Fibroblast of villous mesenchyme (primary cell): ENCODE measurements at places on chromosomes 2 and 18. TPM values are rescaled to one million over a fixed set of nuclear protein-coding genes. Genes with fewer than 3 reads are reported as not detected.

The DTNB gene
- 4.8 and 5.2 TPM in 2 replicates for total RNA-seq

The IRS1 gene
- total RNA-seq, result 33.2 and 33.8 TPM in 2 replicates

DNA sequence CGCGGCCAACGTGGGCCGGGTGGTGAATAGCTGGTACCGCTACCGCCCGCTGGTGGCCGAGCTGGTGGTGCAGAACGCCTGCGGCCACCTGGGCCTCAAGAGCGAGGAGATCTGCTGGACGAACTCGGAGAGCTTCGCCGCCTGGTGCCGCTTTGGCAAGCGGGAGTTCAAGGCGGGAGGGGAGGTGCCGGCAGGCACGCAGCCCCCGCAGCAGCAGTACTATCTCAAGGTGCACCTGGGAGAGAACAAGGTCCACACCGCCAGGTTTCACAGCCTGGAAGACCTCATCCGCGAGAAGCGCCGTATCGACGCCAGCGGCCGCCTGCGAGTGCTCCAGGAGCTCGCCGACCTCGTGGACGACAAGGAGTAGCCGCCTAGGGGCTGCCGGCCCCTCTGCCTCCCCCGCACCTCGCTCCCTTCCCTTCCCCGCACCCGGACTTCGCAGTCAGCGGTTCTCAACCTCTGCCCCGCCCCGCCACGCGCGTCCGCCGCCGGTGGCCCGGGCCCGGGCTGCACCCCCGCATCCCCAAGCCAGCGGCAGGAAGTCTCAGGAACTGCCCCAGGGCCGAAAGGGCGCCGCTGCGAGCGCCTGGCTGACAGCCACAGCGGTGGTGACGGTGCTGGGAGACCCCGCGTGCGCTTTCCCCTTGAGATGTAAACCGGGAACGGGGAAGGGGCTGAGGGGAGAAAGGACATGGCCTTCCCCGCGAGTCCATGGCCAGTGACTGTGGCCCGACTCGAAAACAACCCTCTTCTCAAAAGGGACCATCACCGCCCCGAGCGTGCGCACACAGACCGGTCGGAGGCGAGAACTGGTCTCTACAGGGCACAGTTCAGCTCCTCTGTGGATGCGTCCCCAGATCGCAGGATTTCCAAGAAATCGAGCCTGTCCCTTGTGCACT, 2.2 kb downstream of the LRATD1 start:
- peak; percentile 32 for DNase-seq

DNA sequence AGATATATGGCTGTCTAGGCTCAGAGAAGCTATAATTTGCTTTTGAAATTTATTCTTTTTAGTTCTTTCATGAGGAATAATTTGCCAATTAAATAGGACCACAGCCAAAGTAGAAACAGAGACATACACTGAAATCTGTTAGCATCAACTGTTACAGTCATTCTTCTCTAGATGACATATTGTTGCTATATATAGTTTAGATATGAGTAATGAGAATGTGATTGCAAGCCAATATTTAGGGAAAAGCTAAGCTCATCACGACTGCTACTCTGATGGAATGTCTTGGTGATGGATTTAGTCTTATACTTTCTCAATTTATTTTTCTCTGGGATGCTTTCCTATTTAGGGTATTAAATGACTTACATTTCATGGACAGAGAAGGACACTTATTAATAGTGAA, 259.1 kb downstream of the LNPK start:
- DNase-seq, result no peak

GRCh38 chr2:172905937-172906811, 169.5 kb upstream of the MAP3K20 start:
- DNase-seq, result no peak

DNA sequence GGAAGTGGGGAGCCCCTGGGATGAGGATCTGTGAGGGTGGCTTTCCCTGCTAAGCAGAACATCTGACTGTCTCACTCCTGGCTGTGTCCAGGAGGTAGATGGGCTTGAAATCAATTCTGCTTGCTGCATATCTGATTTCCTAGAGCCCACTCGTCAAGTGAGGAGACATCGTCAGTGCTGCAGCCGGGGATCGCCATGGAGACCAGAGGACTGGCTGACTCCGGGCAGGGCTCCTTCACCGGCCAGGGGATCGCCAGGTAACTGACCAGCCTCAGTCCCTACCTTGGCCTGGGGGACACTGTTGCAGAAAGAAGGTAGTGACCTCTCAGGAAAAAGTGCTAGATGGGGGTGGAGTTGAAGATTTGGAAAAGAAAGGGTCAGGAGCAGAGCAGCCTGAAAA, 31.3 kb downstream of the CNGA3 start:
- no peak for DNase-seq

DNA sequence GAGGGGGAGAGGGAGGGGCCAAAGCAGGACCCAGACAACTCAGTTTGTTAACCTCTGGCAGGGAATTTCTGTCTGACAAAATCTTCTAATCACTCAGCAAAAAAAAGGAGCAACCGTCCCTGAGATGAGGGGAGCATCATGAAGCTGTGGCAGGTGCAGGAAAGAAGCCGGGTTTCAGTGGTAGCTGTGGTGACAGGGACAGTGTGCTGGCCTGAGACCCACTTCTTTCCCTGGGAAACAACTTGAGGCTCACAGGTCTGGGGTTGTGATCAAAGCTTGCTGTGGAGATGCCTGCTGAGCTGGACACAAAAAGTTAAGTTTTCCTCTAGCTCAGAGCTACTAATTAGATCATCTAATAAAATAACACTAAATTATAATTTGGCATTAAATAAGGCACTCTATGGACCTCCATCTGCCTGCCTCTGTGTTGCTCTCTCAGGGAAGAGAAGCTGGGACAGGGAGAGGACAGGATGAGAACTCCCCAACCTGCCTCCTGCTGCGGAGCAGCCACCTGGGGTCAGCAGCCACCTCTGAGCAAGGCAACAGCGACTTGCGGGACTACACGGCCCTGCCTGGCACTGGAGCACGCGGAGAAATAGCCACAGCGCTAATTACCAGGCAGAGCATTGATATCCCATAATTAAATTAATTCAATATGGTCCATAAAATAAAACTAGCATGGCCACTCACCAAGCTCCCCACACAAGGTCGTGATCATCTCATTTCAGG, 104.6 kb upstream of the TEX51 start:
- DNase-seq, result no peak

GRCh38 chr2:230408244-230408842, 7.7 kb upstream of the SP100 start:
- peak; percentile 67 for DNase-seq

- DNase-seq, result no peak
Measured at GRCh38 chr2:42754776-42755140, 9.2 kb downstream of the OXER1 start.

GRCh38 chr2:191128172-191128910, 22.5 kb downstream of the STAT4 start:
- no peak for DNase-seq

DNA sequence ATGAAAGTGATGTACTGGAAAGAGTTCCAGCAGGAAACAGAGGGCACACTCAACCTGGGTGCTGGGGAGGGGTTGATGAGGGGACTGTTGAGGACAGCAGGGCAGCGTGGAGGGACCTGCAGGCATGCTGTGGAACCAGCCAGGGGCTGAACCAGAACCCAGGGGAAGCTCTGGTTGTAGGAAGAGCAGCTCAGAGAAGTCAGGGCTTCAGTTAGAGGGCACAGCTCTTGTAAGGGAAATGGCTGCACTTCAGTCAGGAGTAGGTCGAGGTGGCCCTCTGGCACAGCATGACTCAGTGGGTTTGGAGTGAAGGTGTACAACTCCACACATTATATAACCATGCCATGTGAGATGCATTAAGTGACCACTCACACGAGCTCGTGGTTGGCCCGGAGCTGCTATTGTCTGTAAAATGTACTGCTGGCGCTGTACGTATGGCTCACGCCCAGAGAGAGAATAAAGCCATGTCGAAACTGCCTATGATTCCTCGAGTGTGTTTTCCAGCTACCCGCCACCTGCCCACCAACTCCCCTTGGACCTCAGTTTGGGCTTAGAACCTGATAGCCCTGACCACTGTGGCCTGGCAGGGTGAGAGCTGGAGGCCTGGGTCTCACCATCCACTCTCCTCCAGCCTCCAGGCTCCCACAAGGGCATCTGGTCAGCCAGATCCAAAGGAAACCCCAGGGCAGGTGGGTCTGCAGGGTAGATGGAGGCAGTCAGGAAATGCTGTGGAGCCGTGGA, 136.5 kb upstream of the HS6ST1 start:
- DNase-seq, result no peak

- DNase-seq, result no peak
Measured at GRCh38 chr2:67037655-67038054, 359.5 kb upstream of the ETAA1 start.

GRCh38 chr2:211328126-211328525, 771.7 kb downstream of the CPS1 start:
- DNase-seq, result no peak

DNA sequence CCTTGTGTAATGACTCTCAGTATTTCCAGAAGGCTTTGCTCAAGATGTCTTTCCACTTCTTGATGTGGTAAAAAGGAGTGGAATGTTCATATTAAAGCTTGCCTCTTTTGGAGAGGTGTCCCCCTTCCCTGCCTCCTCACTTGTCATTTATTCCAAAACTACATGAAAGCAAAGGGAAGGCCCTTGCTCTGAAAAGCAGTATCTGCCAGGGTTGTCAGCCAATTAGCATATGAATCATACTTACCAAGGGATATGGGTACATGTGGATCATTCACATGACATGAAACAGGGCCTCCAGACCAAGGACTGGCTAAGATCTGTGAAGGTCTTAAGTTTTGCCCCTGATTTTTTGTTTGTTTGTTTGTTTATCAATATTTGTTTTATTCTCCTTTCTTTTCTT, 31.3 kb downstream of the ANXA4 start:
- DNase-seq, result peak; percentile 44

DNA sequence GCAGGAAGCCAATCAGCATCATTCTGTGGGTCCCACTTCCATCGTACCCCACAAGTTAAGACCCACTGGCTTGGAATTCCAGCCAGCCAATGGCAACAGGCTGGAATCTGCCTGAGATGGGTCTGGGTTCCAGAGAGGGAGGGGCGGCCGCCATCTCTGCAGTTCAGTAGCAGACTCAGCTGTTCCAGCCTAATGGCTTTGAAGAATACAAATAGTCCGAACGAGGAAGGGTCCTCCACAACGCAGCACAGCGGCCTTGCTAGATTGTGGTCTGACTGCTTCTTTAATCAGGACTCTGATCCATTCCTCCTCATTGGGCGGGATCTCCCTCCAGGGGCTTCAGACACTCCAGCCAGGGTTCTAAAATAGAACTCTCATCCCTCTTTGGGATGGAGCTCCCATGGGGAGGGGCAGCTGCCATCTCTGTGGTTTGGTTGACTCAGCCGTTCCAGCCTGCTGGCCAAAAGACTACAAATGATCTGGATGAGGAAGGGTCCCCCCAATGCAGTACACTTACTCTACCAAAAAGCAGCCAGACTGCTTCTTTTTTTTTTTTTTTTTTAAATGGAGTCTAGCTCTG, 42.7 kb upstream of the PAIP2B start:
- no peak for DNase-seq

DNA sequence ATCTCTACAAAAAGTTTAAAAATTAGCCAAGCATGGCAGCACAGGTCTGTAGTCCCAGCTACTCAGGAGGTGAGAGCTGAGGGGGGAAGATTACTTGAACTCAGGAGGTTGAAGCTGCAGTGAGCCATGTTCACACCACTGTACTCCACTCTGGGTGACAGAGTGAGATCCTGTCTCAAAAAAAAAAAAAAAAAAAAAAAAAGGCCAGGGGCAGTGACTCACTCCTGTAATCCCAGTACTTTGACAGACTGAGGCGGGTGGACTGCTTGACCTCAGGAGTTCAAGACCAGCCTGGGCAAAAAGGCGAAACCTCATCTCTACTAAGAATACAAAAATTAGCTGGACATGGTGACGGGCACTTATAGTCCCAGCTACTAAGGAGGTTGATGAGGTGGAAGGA, 37.0 kb downstream of the PUM2 start:
- peak; percentile 8 for DNase-seq

- no peak for DNase-seq
Measured at GRCh38 chr2:51111532-51111931, 79.6 kb upstream of the NRXN1 start.

DNA sequence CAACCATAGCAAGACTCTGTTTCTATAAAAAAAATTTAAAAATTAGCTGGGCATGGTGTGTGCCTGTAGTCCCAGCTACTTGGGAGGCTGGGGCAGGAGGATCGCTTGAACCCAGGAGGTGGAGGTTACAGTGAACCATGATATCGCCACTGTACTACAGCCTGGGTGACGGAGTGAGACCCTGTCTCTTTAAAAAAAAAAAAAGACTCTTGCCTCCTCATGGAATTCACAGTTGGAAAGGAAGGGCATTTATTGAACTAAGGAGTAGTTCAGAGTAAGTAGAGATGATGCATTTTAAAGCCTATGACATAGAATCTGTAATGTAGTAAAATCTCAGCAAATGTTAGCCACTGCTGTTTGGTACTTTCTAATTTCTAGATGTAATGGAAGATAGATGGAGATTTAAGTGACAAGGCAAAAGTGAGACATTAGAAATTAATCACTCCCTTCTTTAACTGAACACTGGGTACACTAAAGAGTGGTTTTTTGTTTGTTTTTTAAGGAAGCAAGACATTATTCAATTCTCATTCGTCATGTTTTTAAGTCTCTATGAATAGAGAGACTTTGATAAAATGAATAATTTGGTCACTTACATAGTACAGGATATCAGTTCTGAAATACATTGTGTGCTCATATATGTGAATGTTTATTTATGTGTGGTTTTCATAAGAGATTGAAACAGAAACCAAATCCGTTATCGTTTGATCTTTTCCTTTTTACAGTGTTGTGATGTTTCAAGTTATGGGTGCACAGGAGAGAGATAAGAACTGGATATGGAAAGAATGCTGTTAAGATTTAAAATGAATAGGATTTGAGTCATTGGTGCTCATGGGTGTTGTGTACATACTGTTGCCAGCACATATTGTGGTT, 186.1 kb upstream of the STON1 start:
- peak; percentile 97 for DNase-seq

GRCh38 chr2:169976335-169976851, 149.1 kb downstream of the UBR3 start:
- no peak for DNase-seq

DNA sequence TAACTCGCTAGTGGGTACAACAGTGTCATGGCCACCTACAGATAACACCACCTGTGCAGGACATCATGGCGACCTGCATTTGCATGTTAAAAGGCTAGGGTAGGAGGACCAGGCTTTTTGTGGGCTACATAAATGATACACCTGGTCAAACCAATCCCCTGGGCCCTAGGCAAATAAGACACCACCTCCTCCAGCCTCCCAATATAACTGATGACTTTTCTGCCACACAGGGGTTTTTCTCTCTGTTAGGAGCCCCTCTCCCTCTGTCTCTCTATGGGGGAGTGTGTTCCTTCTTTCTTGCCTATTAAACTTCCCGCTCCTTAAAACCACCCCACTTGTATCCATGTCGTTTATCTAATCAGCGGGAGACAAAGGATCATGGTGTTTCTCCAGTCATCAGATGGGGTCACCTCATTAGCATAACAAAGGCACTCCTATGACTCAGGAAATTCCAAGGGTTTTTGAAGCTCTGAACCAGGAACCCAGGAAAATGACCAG, 10.8 kb upstream of the BUB1 start:
- DNase-seq, result no peak
